Lung (tissue), 17 donors: ENCODE measurements at places on chromosomes 2 and 18. TPM values are rescaled to one million over a fixed set of nuclear protein-coding genes. Genes with fewer than 3 reads are reported as not detected.

DNA sequence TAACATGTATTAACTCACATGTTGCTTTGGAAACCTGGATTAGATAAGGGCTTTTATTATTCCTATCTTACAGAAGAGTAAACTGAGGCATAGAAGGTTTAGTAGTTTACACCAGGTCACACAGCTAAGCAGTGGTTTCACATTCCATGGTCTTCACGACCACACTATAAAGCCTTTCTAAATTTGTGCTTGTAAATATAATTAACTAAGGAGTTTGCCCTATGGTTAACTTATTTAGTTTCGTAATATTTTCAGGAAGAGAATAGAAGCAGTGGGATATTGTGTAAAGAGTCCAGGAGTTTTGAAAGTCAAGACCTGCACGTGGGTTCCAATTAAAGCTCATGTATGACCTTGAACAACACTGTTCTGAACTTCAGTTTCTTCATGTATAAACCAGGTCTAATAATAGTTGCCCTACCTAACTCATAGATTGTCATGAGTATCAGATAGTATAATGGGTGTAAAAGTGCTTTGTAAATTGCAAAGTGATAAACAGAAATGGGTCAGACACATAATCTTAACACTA, 19.5 kb upstream of the SOS1 start:
- H3K27me3 ChIP-seq = no peaks in the 10 kb centered on the region
- DNase-seq = no peak
- H3K36me3 ChIP-seq = no peaks in the 10 kb centered on the region
- H3K4me3 ChIP-seq = no peak overlapping the region
- H3K27ac ChIP-seq = no peak overlapping the region

The LCT gene
- 0.06 TPM for total RNA-seq

The SH3RF3 gene
- total RNA-seq = 9.7 TPM

- H3K27me3 ChIP-seq = no peaks in the 10 kb centered on the region
- no peaks in the 10 kb centered on the region for H3K4me1 ChIP-seq
- no peak overlapping the region for H3K4me3 ChIP-seq
- H3K27ac ChIP-seq = no peak overlapping the region
Measured at GRCh38 chr2:160426604-160427003, 67.0 kb downstream of the RBMS1 start.

- H3K27ac ChIP-seq = no peak overlapping the region
- H3K27me3 ChIP-seq = no peaks in the 10 kb centered on the region
- H3K4me3 ChIP-seq = no peak overlapping the region
- H3K4me1 ChIP-seq = no peaks in the 10 kb centered on the region
- no peaks in the 10 kb centered on the region for H3K36me3 ChIP-seq
- DNase-seq = no peak
Measured at GRCh38 chr2:110955556-110955955, 165.2 kb upstream of the BCL2L11 start.

The INHA gene
- total RNA-seq = not detected

DNA sequence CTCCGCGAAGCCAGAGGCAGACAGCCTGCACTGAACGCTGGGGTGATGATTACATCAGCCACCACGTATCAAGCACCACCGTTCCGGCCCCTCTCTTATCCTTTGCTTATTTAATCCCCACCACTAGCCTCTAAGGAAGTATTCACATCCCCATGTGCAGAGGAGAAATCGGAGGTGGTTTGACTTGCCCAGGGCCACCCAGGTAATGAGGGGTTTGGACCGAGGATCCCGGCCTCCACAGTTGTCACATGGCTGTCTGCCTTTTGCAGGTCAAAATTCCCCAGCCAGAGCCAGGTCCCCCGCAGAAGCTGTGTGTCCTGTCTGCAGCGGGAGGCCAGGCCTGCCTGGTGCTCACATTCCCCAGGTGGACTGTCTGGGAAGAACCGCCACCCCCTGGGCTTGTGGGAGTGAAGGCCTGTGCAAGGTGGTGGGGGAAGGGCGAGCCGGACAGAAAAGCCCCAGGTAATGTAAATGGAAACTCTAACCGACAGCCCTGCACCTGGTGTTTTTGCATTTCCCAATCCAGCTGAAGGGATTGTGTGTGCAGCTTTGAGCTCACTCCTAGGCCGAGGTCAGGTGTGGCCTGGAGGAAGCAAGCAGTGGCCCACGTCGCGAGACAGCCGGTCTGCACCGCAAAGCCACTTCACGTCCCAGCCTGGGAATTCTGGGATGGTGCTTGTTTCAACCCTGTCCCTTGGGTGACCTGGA, 108.5 kb upstream of the ID2 start:
- DNase-seq = peak; percentile 54
- H3K4me1 ChIP-seq = peaks cover 21% of the 10 kb centered on the region
- no peak overlapping the region for H3K27ac ChIP-seq
- H3K27me3 ChIP-seq = no peaks in the 10 kb centered on the region

DNA sequence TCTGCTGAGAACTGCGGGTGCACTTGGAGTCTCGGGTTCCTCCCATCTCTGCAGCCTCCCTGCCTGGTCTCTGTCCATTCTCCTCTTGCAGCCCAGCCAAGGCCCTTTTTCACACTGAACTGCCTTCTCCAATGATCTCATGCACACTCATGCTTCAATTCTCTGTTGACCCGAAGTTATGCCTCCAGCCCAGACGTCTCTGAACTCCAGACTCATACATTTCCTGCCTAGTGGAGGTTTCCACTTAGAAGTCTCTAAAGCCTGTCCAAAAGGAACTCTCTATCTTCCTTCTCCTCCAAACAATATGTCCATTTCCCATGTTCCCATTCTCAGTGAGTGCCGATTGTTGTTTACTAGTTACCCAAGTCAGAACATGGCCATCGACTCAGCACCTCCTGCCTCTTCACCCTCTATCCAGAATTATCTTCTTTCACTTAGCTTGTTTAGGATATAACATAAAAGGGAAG, 155.2 kb downstream of the IRS1 start:
- peaks cover 7% of the 10 kb centered on the region for H3K4me1 ChIP-seq
- no peak overlapping the region for H3K27ac ChIP-seq
- no peak overlapping the region for H3K4me3 ChIP-seq
- DNase-seq = no peak
- no peaks in the 10 kb centered on the region for H3K36me3 ChIP-seq
- no peaks in the 10 kb centered on the region for H3K27me3 ChIP-seq

The CTNNA2 gene
- total RNA-seq = not detected

DNA sequence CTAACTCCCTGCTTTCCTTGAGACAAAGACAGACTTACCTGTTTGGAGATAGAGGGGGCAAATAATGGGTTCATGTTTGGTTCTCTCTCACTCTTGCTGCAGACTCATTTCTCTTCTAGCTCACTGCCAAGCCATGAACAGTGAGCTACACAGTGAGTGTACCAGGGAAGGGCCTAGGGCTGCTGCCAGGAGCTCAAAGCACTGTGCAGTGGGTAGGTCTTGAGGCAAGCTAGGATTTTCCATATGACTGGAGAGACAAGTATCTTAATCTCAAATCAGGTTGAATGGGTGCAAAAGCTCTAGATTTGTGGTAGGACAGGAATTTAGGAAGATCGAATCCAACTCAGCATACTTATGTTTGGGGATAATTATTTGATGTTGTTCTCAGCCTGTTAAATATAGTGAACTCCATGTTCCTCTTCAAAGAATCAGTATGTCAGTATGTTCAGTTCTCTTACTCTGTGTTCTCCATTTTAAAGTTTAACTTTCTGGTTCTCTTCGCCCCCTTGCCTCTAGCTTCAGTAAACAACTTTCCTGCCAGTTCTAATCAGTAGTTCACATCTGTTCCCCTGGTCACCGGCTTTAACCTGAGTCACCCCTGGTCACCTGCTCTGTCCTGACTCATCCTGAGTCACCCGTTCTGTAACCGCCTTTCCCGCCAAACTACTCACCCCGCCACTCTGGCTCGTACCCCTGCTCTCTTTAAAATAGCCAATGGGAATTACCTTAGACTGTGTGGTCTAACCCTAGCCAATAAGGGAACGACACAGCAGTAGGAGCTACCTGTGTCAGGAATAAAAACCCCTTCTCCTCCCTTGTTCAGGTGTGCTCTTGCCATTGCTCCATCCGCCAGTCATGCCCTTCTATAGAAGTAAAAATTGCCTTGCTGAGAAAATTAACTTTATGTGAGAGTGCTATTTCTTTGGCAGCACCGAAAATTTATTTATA, 21.9 kb downstream of the SLC25A52 start:
- no peak overlapping the region for H3K27ac ChIP-seq
- no peaks in the 10 kb centered on the region for H3K4me1 ChIP-seq
- no peaks in the 10 kb centered on the region for H3K36me3 ChIP-seq
- DNase-seq = no peak
- no peak overlapping the region for H3K4me3 ChIP-seq

The IGFBP5 gene
- total RNA-seq = 196 TPM

DNA sequence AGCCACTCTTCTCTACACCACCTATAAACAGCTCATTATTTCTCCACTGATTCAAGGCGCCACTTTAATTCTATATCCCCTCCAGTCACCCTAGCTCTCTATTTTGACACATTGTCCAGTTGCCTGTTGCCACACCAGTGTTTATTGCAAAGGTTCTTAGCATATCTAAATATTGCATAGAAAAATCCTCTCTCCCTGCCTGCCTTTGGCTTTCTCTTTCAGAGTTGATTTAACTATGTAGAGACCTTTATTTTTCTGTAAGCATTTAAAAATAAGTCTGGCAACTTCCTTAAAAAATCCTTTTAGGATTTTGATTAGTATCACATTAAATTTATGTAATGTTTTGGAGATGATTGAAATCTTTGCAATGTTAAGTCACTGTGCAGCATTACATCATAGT, 47.9 kb upstream of the B3GNT7 start:
- no peaks in the 10 kb centered on the region for H3K4me1 ChIP-seq
- no peaks in the 10 kb centered on the region for H3K36me3 ChIP-seq
- no peaks in the 10 kb centered on the region for H3K27me3 ChIP-seq
- no peak overlapping the region for H3K27ac ChIP-seq

- peaks cover 4% of the 10 kb centered on the region for H3K4me1 ChIP-seq
- no peak overlapping the region for H3K4me3 ChIP-seq
- no peak for DNase-seq
- no peak overlapping the region for H3K27ac ChIP-seq
- H3K36me3 ChIP-seq = no peaks in the 10 kb centered on the region
- no peaks in the 10 kb centered on the region for H3K27me3 ChIP-seq
Measured at GRCh38 chr2:226647621-226648518, 151.8 kb downstream of the IRS1 start.

GRCh38 chr18:2898186-2898640, 51.4 kb downstream of the EMILIN2 start:
- DNase-seq = peak; percentile 65
- no peaks in the 10 kb centered on the region for H3K27me3 ChIP-seq
- H3K36me3 ChIP-seq = no peaks in the 10 kb centered on the region
- no peak overlapping the region for H3K4me3 ChIP-seq
- H3K27ac ChIP-seq = peak overlapping the region; percentile 3

GRCh38 chr2:120321721-120322284, 24.1 kb upstream of the INHBB start:
- H3K27ac ChIP-seq = no peak overlapping the region
- H3K4me1 ChIP-seq = no peaks in the 10 kb centered on the region
- no peak overlapping the region for H3K4me3 ChIP-seq
- H3K27me3 ChIP-seq = no peaks in the 10 kb centered on the region
- no peaks in the 10 kb centered on the region for H3K36me3 ChIP-seq

DNA sequence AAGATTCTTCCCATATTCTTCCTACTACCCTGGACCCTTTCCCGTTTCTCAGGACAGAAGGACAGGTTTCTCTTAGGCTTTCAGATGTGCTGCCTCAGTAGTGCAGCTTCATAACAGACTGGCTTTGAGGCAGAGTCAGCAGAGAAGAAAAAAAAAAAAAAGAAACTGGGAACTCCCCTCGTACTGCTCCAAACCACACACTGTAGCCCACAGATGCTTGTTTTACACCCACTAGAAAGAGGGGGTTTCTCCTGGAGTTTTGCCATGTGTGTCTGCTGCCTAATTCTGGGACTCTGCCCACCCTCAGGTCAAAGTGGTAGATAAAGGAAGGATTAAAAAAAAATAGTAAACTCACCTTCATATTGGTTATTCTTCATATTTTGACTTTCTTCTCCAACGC, 95.9 kb downstream of the NCOA1 start:
- no peak for DNase-seq
- no peak overlapping the region for H3K27ac ChIP-seq
- no peak overlapping the region for H3K4me3 ChIP-seq

GRCh38 chr2:99821572-99821971, 320.8 kb downstream of the AFF3 start:
- no peak overlapping the region for H3K27ac ChIP-seq
- H3K4me3 ChIP-seq = no peak overlapping the region
- DNase-seq = no peak
- no peaks in the 10 kb centered on the region for H3K27me3 ChIP-seq
- H3K4me1 ChIP-seq = no peaks in the 10 kb centered on the region
